ENCODE measurements at places on chromosomes 6 and 20. TPM values are rescaled to one million over a fixed set of nuclear protein-coding genes. Genes with fewer than 3 reads are reported as not detected.

The MACROD2 gene
- total RNA-seq = 3.1 TPM

The HLA-DQA2 gene
- total RNA-seq = not detected

The SLC17A2 gene
- not detected for total RNA-seq

The CST1 gene
- total RNA-seq = not detected

The SNAP25 gene
- total RNA-seq = 4.2 TPM

The SRMS gene
- not detected for total RNA-seq

The ANGPT4 gene
- total RNA-seq = under 0.01 TPM

The IRF4 gene
- total RNA-seq = 3.1 TPM

The KLHDC3 gene
- 267 TPM for total RNA-seq

The MYLK2 gene
- 21.9 TPM for total RNA-seq

The TSBP1 gene
- total RNA-seq = not detected

The LGSN gene
- total RNA-seq = not detected

The CST11 gene
- not detected for total RNA-seq

The GPLD1 gene
- 2.6 TPM for total RNA-seq

The LRP11 gene
- 15.7 TPM for total RNA-seq

The CALHM4 gene
- not detected for total RNA-seq

The PARD6B gene
- 0.52 TPM for total RNA-seq

The BMP2 gene
- total RNA-seq = 2.6 TPM

The RNF146 gene
- 39.7 TPM for total RNA-seq

The ADGRB3 gene
- total RNA-seq = 3.1 TPM

The ABT1 gene
- total RNA-seq = 16.2 TPM

The MED23 gene
- total RNA-seq = 35.0 TPM

The KCNK17 gene
- total RNA-seq = 1.6 TPM

The PLEKHG1 gene
- 13.6 TPM for total RNA-seq

The SERINC1 gene
- total RNA-seq = 176 TPM

The MTFR2 gene
- total RNA-seq = 0.52 TPM

The SLC25A27 gene
- 8.9 TPM for total RNA-seq

The NNAT gene
- total RNA-seq = 133 TPM

The ZBP1 gene
- under 0.01 TPM for total RNA-seq

The CDH26 gene
- total RNA-seq = 0.52 TPM

The BMP5 gene
- total RNA-seq = 11.5 TPM

The BPI gene
- 1.0 TPM for total RNA-seq

The PROKR2 gene
- total RNA-seq = not detected

The SLC17A1 gene
- not detected for total RNA-seq

The CCM2L gene
- total RNA-seq = 4.7 TPM

The DNMT3B gene
- total RNA-seq = 2.1 TPM

The HLA-G gene
- not detected for total RNA-seq

The SPATS1 gene
- total RNA-seq = not detected

The ABCF1 gene
- total RNA-seq = 21.9 TPM

The HLA-DMB gene
- 6.3 TPM for total RNA-seq

The MEP1A gene
- total RNA-seq = not detected
